ENCODE measurements at places on chromosomes 7 and 10.
A peak's percentile ranks its signal among the peaks of the same experiment; 100 is the strongest.

DNA sequence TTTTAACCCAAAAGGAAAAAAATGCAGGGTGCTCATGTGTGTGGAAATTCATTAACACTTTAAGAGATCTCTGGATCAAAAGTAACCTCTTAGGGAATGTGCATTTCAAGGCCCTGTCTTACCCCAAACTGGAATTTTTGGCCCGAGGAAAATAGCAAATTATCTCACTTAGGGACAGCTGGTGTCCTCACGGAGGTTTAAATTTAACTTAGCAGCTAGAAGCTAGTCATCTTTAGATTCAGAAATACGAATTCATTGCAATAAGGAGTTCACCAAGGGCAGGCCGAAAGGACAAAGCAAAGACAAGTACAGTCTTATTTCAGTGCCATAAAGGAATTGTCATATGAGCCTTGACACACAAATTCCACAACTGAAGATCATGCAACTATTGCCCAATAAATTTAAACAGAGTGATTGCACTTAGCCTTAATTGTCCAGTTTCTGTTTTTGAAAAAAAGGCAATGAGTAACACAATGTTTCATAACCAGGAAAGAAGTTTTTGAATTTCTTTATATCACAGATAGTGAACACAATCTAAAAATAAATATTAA, 22.4 kb upstream of the SEMA3C start:
- no peak for DNase-seq

DNA sequence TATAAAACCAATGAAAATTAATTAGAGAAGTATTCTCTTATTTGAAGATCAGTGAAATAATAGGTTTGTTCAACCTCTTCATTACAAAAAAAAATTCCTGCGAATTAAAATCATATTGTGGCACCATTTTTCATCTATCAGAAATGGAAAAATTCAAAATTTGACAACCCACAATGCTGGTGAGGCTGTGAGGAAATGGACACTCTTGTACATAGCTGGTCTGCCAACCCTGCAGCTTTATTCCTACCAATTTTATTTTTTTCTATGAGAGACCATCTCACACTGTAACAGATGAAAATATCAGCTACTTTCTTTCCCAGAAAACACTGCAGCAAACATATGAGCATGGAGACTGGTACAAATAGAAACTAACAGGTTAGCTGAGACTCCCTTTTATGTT, 208.8 kb upstream of the SEMA3E start:
- no peak for DNase-seq

- DNase-seq, result peak; percentile 63
Measured at GRCh38 chr10:117226813-117227451, 14.0 kb upstream of the SLC18A2 start.

DNA sequence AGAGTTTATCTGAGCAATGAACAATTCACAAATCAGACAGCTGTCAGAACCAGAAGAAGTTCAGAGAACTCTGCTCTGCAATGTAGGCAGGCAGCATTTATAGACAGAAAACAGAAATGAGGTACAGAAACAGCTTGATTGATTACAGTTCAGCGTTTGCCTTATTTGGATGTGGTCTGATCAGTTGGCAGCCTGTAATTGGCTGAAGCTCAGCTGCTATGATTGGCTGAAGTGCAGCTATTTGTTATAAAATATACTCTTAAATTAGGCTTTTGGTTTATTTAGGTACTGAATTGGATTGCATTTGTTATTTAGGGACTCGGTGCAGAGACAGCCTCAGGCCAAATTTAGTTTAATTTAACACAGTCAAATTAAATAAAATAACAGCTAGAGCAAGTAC, 85.8 kb upstream of the JAZF1 start:
- peak; percentile 11 for DNase-seq
